Activated CD4-positive, CD25-positive, alpha-beta regulatory T cell (primary cell): ENCODE measurements at places on chromosomes 12 and 14.

- no peak for DNase-seq
Observed at GRCh38 chr14:93950948-93951634, 23.9 kb downstream of the FAM181A start.

- no peak for DNase-seq
Observed at GRCh38 chr14:49892301-49892635, 614 bp upstream of the ARF6 start.

DNA sequence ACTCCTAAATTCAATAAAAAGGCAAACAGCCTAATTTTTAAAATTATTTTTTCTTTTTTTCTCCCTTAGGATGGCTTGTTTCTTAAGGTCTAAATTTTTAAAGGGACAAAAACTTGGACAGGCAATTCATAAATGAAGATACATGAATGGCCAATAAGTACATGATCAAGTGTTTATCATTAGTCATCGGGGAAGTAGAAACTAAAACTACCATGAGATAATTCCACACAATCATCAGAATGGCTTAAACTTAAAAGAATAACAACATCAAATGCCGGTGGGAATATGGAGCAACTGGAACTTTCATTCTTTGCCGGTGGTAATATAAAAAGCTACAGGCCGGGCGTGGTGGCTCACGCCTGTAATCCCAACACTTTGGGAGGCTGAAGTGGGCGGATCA lies 29.1 kb downstream of the MOK start:
- no peak for DNase-seq

DNA sequence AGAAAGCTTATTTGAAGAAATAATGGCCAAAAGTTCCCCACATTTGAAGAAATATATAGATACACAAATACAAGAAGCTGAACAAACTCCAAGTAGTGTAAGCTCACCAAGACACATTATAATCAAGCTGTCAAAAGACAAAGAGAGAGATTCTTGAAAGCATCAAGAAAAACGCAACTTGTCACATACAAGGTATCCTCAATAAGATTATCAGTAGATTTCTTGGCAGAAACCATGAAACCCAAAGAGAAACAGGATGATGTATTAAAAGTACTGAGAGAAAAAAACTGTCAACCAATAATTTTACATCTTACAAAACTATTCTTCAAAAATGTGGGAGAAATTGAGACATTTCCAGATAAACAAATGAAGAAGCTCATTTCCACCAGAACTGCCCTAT lies 250.6 kb upstream of the ARID2 start:
- no peak for DNase-seq

DNA sequence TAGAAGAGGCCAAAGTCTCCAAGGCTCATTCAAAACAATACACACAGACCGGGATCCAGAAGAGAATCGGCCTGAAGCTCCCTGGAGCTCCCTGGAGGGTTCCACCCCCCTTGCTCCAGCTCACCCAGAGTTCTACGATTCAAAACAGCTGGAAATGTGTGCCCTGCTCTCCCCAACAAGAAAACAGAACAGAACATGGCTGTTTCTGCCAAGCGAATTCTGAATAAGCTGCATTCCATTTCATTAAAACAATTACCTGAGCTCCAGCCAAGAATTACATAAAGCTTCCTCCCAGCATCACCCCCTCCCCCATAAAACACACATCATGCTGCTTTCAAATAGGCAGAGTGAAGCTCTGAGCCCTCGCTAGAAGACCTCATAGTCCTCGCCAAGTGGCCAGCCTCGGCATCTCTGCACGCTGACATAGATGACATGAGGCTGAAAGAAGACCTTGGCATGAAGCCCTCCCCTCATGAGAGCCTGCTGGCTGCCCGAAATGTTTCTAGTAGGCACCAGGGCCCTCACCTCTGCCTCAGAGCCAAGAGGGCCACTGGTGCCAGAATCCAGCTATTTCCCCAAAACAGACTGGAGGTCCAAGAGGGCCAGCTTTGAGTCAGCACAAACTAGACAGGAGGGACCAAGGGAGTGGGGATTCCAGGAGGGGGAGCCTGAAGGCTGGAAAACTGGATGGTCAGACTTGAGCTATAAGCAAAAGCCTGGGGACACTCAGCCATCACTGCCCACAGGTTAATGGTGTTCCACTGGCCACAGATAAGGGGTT lies 8.3 kb downstream of the PXN start:
- no peak for DNase-seq

DNA sequence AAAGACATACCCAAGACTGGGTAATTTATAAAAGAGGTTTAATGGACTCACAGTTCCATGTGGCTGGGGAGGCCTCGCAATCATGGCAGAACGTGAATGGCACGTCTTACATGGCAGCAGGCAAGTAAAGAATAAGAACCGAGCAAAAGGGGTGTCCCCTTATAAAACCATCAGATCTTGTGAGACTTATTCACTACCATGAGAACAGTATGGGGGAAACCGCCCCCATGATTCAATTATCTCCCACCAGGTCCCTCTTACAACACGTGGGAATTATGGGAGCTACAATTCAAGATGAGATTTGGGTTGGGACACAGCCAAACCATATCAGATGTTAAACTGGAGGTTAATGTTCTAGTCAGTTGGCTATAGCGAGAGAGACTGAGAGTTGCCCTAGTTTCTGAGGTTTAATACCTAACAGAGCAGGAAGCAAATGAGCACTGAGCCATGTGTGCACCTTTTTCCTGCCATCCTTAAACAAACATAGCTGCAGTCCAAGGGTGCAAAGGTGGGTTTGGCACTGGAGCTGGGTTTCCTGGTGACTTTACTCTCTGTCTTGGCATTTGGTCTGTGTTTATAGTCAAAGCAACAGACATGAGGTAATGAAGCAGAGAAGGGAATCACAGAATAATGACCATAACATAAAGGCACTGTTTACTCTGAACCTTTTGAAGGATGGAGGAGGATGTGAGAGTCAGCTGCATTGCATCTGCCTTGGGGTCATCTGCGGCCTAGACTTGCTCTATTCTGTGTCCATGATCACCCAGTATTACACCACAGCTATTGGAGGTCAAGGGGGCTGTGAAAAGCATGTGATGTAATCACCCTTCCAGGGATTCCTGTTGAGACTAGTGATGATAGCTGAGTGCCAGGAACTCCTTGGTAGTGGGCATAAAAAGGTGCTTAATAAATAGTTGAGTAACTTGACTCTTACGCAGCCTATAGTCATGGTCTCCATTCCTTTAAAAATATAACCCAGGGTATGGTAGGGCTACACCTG lies 83.6 kb upstream of the USP44 start:
- DNase-seq: no peak

DNA sequence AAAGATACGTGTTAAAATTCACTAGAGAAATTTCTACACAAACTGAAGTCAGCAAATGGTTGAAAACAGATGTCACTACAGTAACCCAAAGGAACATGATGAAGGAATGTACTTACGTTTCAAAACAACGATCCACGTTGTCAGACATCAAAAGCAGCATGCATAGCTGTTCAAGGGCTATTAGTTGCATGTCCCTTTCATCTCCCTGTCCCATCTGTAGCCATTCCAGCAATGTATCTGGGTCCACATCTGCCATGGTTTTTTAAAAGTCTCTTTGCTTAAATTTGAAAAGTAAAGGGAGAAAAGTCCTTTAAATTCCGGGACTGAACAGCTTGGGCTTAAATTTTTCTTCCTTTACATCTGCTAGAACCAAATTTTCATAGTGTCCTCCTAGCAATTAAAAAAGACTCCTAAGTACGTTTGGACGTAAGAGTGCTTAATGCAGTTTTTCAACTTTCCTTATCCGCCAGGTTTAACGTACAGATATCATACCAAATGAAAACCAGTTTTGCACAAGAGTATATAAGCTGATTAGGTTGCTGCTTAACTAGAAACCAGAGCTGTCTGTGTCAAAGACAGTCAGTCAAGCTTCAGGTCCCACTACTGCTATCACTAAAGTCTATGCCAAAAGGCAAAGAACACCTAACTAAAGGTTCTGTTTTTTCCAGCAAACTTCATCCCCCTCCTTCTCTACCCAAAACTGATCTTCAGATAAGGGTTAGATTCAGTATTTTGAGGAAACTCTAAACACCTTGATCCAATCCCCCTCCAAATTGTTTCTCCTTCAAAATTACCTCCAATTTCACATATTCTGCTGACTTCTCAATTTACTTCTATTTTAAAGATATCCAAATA lies 1.7 kb downstream of the HECTD1 start:
- DNase-seq: no peak

DNA sequence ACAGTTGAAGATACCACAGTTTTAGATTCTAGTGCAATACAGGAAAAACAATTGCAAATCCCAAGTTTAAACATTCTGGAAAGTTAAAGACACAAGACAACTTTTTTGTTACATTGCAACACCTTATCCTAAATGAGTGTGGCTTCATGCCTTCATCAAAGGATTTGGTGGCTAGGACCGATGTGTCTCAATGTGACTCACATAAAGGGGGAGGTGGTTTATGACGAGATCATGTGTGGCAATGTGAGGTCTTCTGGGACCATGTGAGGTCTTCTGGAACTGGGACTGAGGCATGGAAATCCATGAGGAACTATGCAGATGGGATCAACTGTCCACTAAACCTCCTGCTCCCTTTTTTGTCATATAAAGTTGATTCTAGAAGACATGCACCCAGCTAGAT lies 166.2 kb downstream of the PAX9 start:
- DNase-seq: no peak

DNA sequence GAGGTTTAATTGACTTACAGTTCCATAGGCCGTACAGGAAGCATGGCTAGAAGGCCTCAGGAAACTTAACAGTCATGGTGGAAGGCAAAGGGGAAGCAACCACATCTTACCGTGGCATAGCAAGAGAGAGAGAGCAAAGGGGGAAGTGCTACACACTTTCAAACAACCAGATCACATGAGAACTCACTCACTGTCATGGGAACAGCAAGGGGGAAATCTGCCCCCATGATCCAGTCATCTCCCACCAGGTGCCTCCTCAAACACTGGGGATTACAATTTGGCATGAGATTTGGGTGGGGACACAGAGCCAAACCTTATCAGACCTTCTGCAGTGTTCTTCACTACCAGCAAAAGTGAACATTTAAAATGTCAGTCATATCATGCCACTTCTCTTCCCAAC lies 58.9 kb downstream of the USP15 start:
- DNase-seq: no peak

GRCh38 chr14:58368956-58369355 lies 26.8 kb upstream of the TOMM20L start:
- DNase-seq: no peak

- no peak for DNase-seq
Observed at GRCh38 chr12:99711246-99711645, 63.7 kb downstream of the GARIN6 start.

DNA sequence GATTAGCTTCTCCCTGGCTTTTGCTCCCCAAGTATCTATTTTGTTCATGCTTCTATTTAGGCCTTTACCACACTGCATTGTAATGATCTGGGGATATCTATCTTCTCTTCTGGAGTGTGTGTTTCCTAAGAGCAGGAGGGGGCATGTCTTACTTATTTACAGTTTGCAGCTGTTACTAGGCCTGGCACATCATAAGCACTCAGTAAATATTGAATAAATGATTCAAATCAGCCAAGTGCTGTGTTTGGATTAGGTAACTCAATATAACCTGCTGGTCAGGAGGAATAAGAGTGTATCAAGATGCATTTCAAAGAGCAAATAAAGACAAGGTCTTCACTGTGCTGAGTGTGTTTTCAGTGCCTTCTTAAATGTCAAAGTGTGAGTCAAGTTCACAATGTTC lies 186.1 kb downstream of the FOXG1 start:
- no peak for DNase-seq

- DNase-seq: no peak
Observed at GRCh38 chr14:76591266-76591665, 170.0 kb upstream of the VASH1 start.
